ENCODE measurements at places on chromosomes 3 and 15.

- no peak for DNase-seq
These were observed 18.7 kb downstream of the ATP13A3 start for GRCh38 chr3:194468086-194468485.

GRCh38 chr3:128297401-128298138, 144.3 kb downstream of the EEFSEC start:
- DNase-seq: peak; percentile 10

DNA sequence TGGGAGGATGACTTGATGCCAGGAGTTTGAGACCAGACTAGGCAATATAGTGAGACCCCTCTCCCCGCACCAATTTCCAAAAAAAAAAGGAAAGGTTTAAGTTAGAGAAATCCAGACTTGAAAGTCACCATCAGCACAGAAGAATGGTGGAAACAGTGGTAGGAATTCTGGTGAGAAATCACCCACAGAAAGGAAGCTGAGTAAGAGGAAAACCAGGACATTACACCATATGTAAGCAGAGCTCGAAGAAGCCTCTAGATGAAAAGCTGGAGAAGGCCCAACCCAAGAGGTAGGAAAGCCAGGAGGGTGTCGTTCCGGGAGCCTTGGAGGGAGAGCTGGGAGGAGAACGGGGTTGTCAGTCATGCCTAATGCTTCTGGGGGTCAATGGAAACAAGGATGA, 40.5 kb downstream of the RASGRP1 start:
- DNase-seq: no peak

DNA sequence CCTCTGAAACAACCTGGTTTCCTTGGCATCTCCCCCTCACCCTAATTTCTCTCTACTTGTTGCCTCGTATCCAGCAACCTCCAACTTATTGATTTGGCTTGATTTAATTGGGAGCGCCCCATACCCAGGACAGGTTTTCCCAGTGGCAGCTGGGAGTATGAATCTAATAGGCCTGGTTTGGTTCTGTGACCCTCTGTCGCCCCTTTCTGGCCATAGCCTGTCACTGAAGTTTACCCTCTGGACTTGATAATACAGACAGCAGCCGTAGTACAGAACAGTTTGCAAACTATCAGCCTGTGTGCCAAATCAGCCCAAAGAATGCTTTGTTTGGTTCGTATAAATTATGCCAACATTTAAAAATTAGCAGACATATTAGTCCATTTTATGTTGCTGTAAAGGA, 525.1 kb upstream of the GOLIM4 start:
- DNase-seq: no peak

DNA sequence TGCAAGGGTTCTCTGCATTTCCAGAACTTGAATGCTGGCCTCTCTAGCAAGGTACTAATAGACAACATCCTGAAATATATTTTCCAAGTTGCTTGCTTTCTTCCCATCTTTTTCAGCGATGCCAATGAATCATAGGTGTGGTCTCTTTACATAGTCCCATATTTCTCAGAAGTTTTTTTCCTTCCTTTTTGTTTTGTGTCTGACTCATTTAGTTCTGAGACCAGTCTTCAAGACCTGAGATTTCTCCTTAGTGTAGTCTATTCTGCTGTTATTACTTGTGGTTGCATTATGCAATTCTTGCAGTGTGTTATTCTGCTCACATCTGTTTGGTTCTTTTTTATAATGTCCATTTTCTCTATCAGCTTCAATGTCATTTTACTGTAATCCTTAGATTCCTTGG, 1265.0 kb upstream of the ALCAM start:
- DNase-seq: no peak

GRCh38 chr3:58637509-58637908, 29.1 kb downstream of the FAM3D start:
- no peak for DNase-seq

DNA sequence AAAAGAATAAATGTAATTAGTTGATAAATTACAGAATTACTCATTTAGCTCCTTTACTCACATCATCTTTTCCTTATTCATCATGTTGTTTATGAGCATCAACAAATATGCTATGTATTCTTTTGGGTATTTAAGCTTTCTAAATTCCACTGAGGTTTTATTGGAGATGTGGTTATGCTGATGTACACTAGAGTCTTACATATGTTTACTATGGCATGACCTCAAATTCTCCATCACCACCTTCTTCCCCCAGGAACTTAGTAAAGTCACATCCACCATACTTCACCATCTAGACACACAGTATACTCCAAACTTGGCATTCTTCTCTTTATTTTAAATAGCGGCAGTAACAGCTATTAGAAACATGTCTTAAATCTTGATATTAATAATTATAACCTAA, 74.1 kb upstream of the MELTF start:
- DNase-seq: no peak

DNA sequence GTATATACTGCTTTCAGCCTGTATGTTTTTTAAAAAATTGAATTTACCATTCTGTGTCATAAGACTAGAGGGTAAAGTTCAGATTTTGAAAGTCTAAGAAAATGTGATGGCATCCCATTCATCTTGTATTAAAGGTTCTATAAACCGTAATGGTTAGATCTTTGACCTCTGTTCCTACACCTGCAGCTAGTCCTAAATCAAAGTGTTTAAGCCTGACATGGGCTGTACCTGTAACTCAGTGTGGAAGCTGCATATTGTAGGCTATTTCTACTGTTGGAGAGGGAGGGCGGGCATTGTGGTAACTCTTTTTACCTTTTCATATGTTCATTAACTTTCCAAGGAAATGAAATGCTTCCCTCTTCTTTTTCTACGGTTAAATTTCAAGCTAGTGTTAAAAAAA, 53.9 kb downstream of the ARHGEF26 start:
- no peak for DNase-seq

DNA sequence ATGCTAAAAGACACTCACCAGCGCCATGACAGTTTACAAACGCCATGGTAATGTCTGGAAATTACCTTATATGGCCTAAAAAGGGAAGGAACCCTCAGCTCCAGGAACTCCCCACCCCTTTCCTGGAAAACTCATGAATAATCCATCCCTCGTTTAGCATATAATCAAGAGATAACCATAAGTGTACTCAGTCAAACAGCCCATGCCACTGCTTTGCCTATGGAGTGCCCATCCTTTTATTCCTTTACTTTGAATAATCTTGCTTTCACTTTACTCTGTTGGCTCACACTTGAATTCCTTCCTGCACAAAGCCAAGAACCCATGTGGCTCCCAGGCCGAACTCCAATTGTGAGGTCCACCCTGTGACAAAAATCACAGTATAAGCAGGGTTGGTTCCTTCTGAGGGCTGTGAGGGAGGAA, 19.1 kb upstream of the FSTL1 start:
- DNase-seq: no peak

GRCh38 chr15:41104234-41104633, 11.8 kb downstream of the INO80 start:
- DNase-seq: no peak

DNA sequence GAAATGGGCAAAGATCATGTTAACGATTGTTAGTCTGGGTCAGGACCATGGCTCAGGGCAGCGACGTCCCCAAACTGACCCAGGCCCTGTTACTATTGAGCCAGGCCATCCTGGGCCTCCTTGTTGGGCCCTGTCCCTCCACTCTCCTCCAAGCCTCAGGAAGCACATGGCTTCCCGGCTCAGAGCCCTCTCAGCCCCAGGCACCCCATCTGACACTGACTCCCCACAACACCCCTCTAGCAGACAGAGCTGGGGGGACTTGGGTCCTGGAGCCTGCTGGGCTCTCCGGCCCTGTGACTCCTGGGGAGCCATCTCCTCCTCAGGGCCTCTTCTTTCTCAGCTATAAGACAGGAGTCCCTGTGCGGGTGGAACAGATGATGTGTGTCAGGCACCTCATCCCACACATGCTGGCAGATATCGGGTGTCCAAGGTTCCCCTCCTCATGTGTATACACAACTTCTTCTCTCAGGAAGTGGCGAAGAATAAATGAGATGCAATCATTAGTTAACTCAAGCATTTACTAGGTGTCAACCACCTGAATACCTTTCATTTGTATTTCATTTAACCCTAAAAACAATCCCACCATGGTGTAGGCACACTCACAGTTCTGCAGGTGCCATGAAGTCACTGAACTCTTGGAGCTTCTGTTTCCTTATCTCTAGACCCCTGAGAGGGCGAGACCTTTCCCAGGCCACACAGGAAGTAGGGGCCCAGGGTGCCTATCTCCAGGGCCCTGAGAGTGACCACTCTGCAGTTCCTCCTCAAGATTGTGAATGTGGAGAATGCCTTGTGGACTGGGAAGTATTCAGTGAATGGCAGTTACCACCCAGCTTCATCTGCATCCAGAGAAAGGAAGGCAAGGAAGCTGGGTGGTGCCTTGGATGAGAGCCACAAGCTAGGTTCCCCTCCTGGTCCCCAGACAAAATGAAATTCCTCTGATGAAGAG, 282.5 kb upstream of the TLE3 start:
- DNase-seq: peak; percentile 5

DNA sequence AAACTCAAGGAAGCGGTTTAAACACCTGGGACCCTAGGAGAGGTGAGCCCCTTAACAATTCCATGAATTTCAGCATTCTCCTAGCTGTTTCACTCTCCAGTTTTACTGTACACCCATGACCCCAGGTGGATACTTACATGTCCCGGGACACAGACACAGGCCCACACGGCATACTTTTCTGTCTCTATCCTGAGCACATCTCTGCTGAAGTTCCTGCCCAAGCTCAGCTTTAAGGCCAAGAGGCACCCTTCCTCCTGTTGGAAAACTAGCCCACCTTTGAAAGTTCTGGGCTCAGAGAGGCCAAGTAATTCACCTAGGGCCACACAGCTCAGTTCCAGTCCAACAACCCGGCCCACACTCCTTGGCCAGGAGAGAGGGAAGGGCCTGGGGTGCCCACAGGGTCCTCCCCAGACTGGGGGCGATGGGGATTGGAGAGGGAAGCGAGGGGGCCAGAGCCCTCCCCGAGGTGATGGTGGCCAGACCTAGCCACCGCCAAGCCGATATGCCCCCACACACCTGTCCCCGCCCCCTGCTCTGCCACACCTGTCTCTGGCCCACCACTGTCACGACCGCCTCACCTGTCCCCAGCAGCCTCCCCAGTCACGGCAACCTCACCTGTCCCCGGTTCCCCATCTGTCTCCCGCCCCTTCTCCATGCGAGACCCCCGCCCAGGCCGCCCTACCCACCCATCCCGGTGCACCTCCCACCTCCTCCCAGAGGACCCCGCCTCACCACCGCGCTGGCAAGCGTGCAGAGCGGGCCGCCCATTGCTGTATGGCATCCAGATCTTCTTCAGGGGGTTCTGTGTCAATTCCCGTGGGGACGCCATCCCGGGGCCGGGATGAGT, 431 bp downstream of the PFKFB4 start:
- no peak for DNase-seq

DNA sequence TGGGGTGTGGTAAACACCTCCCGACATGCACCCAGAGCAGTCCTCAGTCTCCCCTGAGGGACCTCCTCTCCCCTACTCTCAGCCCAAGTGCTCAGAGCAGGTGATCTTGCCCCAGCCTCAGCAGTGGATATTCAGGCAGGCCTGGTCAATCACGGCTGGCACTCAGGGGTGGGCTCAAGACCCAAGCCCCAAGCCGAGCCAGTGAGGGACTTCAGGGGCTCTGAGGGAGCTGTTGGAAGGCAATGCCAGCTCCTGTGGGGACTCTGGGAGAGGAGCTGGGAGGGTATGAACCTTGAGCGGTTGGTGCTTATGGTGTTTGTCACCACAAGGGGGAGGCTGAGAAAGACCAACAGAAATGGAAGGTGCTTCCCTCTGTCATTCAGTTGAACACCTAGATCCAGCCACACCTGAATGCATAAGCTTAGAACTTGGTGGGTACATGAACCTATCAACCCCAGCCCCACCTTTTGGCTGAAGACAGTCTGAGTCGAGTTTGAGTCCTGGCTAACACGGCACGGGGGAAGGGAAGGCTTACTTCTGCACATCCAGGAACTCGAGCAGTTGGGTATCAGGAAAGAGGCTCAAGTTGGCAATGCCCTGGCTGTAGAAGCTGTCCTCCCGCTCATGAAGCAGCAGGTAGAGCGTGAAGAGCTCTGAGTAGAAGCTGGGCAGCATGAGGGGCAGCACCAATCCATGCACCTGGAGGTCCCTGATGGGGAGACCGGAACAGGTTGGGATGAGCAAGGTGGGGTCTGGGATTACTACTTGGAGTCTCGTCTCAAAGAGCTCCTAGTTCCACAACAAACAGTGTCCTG, 19.2 kb downstream of the ALS2CL start:
- DNase-seq: no peak

DNA sequence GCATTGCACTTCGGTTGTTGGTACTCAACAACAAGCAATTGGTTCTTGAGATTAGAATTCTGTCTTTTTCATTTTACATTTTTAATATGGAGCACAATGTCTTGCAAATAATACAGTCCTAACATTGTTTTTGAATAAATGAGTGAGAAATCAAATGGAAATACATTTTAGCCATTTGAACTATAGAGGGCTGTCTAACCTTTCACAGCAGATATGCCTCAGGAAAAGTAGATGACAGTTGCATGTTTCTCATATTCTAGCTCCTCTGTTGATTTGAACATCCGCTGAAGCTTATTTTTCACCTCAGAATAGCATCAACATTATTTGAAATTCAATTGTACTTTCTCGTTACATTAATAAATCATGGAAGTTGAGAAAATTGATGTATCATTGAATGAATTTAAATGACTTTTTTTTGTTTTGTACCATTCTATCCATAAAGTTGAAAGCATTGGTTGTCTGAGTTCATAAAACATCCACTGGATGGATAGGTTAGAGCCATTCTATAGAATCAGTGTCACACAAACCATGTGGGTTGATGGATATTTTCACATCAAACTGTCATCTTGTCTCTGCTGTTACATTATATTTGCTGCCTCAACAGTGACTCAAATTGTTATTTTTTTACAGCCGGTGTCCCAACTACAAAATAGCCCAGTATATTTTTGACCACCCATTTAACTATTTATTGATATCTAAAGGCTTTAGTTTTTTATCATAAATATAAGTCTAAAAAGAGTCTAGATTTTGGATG, 928.3 kb downstream of the NSUN3 start:
- DNase-seq: no peak

DNA sequence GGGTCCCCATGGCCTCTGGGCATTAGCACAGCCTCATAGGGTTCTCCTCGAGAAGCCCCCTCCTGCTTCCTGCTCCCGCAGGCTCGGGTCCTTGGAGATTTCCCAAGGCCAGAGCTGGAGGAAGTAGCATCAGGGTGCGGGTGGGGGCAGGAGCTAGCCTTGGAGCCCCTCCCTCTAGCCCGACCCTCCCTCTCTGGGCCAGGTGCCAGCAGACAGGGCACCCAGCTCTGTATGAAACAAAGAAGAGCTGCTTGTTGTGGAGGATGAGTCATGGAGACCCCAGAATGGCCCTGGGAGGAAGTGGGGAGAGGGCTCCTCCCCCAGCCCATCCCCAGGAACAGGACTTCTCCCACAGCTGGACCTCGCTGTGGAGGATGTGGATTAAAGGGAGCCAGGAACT, 29.2 kb downstream of the EPHB3 start:
- no peak for DNase-seq

DNA sequence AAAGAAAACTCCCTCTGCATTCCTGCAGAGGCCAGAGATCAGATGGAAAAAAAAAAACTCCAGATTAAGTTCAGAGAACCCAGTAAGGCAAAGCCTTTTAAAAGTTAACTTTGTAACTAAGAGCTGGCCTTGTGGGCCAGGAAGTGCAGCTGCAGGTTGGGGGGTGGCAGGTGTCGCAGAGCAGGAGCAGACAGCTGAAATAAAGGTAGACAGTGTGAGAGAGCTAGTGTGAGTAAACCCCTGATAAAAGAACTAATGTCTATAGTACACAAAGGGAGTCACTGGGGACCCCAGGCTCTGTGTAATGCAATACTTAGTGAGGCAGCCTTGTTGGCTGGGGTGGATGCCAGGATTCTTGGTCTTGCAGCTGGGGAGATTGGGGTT, 42.1 kb downstream of the PPCDC start:
- peak; percentile 13 for DNase-seq

Measured in activated T-cell treated with anti-CD3 and anti-CD28 coated beads, Interleukin-2, amount 50 U/mL, for 48 hours (primary cell).